ENCODE measurements at places on chromosomes 5 and 9. TPM values are rescaled to one million over a fixed set of nuclear protein-coding genes. Genes with fewer than 3 reads are reported as not detected.

- no peak for DNase-seq
- no peak overlapping the region for H3K27ac ChIP-seq
- no peaks in the 10 kb centered on the region for H3K36me3 ChIP-seq
- no peak overlapping the region for H3K4me3 ChIP-seq
These were observed 228.1 kb downstream of the FSTL4 start for GRCh38 chr5:133384120-133384855.

Gene NAIP
- total RNA-seq, result 38.9 TPM

DNA sequence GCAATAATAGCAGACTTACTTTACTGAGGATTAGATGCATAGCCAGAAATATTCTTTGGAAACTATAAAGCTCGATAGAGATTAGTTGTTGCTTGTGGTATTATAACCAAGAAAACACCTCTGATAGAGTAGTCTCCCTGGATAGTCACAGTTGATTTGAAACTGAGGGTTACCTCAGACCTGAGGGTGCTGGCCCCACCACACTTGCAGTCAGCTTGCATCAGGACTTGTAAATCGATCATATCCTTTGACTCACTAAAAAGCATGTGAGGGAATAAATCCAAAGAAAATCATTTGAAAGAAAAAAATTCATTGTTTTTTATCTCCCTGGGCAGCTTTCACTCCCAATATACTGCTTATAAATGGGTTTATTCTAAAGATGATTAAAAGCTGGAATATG, 39.4 kb downstream of the GALNT12 start:
- H3K4me3 ChIP-seq, result no peak overlapping the region
- H3K36me3 ChIP-seq, result peaks cover 4% of the 10 kb centered on the region
- H3K4me1 ChIP-seq, result no peaks in the 10 kb centered on the region
- no peak overlapping the region for H3K27ac ChIP-seq

GRCh38 chr5:36576721-36577120, 29.7 kb upstream of the SLC1A3 start:
- no peak overlapping the region for H3K27ac ChIP-seq
- no peak for DNase-seq
- no peaks in the 10 kb centered on the region for H3K27me3 ChIP-seq
- no peaks in the 10 kb centered on the region for H3K36me3 ChIP-seq

Gene SPINK6
- not detected for total RNA-seq

- H3K36me3 ChIP-seq, result no peaks in the 10 kb centered on the region
- DNase-seq, result no peak
- H3K27ac ChIP-seq, result no peak overlapping the region
- H3K4me3 ChIP-seq, result no peak overlapping the region
These were observed 416.3 kb downstream of the NR2F1-AS1 start for GRCh38 chr5:93164690-93165089.

DNA sequence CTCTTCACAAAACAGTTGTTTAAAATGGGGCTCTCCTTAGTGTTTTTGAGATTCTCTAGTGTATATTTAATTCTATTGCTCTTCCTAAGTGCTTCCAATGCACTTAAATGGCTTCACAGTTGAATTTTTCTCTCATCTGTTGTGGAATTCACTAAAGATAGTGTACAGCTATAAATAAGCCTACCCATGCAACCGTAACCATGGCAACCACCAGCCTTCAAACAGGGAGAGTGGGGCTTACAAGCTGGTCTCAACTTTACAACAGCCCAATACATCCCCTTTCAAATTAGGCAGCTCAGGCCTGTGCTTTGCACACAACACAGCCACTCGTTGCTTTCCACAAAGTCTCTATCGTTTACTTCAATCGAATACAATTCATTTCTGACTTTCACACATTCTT, 144.0 kb upstream of the PLPPR1 start:
- no peaks in the 10 kb centered on the region for H3K27me3 ChIP-seq
- H3K27ac ChIP-seq, result no peak overlapping the region
- H3K4me1 ChIP-seq, result no peaks in the 10 kb centered on the region
- H3K4me3 ChIP-seq, result no peak overlapping the region

DNA sequence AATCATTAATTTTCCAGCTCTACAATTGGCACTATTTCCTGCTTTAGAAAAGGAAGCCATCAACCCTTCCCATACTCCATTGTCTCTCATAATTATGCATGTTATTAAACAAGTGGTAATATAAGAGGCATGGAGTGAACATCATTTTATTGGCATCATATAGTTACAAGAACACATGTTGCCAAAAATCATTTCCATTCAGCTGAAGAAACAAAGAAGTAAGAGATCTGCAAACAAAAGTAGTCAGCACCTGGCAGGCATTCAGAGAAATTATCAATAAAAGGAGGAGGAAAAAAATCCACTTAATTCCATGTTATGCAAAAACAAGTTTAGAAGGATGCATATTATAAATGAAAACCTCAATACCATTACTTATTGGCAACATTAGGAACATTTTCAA, 1208.2 kb upstream of the C9orf72 start:
- no peaks in the 10 kb centered on the region for H3K36me3 ChIP-seq
- H3K27ac ChIP-seq, result no peak overlapping the region
- no peaks in the 10 kb centered on the region for H3K4me1 ChIP-seq
- no peak overlapping the region for H3K4me3 ChIP-seq

- DNase-seq, result no peak
- H3K27me3 ChIP-seq, result no peaks in the 10 kb centered on the region
These were observed 387.4 kb downstream of the ACTL7B start for GRCh38 chr9:108468364-108468763.

- H3K4me1 ChIP-seq, result no peaks in the 10 kb centered on the region
- H3K27ac ChIP-seq, result no peak overlapping the region
- no peaks in the 10 kb centered on the region for H3K27me3 ChIP-seq
- no peak overlapping the region for H3K4me3 ChIP-seq
- no peaks in the 10 kb centered on the region for H3K36me3 ChIP-seq
These were observed 10.1 kb upstream of the GRIA1 start for GRCh38 chr5:153480401-153480800.

Measured in upper lobe of left lung (tissue), 6 donors.